ENCODE measurements at places on chromosomes 3 and 15.

DNA sequence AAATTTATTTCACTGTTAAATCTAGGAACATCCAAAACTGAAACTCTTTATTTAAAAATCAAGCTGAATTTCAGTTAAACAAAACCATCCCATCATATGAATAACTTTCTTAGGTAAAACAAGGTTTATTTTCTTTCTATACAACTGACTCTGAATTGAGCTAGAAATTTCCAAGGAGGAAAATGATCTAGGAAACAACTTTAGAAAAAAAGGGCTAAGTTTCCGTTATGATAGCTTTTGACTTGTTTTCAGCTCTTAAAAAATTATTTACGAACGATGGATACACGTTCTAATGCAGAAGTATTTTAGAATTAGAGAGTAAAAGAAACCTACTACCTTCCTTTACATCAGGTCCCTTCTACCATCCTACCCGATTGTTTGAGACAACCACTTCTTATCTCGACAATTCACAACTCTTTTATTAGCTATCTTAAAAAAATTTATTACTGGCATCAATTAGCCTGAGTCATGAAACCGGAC is 1.8 kb upstream of the IGF1R start:
- DNase-seq = no peak

DNA sequence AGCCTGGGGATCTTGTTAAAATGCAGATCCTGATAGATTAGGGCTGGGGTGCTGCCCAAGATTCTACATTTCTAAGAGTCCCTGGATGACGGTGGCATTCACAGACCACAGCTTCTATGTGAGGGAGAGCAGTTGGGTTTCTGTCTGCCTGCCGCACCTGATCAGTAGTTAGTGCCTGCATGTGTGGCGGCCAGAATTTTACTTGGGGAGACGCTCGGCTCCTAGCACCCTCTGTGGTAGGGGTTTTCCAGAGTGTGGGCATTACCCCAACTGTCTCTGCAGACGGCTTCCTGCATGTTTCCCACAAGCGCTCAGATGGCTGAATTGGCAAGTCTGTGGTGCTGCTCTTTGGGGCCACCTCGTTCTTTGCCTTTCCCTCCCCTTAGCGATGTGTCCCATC is 8.3 kb downstream of the GHRL start:
- no peak for DNase-seq

GRCh38 chr3:171459137-171459941 is 866 bp downstream of the TNIK start:
- peak; percentile 85 for DNase-seq

- DNase-seq = no peak
Measured at GRCh38 chr3:188589071-188589470, 435.1 kb downstream of the LPP start.

DNA sequence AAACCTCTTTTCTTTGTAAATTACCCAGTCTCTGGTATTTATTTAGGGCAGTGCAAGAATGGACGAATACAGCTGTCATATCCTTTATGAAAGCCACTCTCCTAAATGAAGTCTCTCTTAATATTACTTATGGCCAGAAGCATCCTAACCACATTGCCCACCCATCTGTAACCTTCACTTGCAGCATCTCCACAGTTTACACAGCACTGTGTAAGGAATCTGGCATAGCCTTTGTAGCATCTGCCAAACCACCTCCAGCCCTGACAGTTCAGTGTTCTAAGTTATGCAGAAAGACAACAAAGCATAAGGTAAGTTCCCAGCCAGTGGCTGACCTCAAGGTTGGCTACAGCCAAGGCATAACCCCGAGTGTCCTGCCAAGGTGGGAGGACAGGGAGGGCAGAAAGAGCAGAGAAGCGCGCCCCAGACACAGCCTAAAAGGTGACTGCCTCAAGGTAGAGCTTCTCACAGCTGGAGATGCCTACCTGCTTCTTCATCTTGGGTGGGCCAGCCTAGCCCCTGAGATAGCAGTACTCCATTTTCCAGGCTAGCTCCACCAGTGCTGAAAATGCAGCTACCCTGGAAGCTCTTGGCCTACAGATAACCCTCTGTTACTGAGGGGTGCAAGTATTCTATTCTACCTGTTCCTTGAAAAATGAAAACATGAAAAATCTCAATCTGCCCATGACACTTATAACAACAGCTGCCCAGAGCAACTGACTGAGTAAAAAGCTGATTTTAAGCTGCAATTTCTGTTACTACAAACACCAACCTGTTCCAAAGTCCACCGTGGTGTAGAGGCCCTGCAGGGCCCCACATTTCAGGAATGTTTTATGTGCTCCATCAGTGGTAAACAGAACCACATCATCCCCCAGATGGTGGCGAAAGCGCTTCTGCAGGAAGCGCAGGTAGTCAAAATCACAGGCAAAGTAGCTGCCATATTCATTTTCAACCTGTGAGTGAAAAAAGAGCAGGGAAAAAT is 39.3 kb downstream of the GLB1 start:
- no peak for DNase-seq

- no peak for DNase-seq
Measured at GRCh38 chr15:73650416-73651126, 17.4 kb upstream of the NPTN start.

DNA sequence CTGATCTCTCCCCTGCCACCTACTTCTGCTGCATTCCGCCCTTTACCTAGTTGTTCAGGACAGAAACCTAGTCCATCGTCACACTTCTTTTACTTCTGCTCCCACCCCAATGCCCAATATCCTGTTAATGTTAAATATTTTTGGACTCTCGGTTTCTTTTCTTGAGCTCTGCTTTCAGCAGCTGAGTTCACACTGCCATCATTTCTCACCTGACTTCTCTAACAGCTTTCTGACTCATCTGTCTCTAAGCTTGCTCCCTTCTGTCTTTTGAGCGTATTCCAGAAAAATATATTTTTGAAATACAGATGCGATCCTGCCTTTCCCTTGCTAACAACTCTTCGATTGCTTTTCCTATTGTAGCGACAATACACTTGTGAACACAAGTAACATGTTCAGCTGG is 183.4 kb downstream of the KLHL25 start:
- DNase-seq = no peak

DNA sequence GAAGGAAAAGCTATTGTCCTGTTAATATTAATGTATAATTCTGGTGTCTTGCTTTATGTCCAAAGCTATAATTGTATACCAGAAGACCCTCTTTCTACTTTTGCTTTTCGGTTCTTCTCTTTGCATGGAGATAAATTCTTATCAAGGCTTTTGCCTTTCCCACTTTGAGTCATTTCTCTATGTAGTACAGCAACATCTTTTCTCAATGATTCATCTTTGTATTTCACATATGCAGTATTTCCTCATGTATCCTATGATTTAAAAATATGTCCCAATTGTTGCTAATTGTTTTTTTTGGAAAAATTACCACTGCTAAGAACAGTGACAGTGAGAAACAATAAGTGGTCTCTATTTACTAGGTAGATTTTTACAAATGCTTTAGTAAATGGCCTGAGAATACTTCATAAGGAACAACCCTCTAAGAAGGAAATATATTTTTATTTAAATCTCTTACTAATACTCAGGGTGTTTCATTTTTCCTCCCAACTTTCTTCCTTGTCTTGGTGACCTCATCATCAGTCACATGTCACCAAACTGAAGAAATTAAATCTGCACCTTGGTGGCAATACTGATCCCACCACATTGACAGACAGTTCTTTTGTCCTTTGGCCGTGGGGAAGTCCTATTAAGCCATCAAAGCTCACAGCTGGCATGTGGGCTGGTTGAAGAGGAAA is 290.6 kb downstream of the SATB1 start:
- no peak for DNase-seq

DNA sequence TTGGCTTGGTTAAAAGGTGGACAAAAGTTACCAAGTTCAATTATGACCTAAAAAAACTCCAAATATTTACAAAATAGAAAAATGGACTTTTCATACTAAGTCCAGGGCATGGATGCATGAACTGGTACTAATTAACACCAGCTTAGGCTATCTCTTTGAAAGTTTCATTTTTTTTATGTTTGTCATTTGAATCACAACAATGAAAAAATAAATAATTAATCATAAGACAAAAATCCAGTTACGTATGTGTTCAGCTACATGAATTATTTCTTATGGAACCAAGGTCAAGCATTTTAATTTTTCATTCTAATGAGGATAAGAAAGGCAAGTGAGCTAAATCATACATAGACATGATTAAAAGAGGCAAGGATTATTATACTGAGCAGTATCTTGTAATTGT is 23.7 kb upstream of the STRIT1 start:
- DNase-seq = no peak

DNA sequence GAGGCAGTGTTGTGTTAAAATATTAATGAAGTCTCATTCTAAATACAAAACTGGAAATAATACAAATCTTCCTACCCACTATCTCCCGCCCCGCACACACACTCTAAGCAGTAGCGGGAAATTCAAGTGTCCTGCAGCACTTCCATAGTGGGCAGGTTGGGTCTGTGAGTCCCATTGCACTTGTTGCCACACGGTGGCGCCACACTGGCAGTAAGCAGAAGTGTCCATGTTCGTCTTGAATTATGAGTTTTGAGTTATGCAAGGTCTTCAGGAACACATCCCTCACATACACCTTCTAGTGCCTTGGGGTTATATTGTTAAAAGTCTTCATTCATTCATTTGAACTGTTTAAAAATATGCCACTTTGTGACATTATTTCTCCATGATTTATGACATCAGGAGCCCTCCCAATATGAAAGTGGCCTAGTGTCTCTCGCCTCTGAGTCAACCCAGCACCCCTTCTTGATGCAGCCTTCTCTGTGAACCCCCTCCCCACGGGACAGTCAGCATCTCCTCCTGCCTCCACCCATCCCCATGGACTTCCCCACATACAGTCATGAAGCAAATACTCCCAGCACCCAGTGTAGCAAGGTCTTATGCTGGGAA is 17.6 kb upstream of the CCDC174 start:
- DNase-seq = peak; percentile 18

DNA sequence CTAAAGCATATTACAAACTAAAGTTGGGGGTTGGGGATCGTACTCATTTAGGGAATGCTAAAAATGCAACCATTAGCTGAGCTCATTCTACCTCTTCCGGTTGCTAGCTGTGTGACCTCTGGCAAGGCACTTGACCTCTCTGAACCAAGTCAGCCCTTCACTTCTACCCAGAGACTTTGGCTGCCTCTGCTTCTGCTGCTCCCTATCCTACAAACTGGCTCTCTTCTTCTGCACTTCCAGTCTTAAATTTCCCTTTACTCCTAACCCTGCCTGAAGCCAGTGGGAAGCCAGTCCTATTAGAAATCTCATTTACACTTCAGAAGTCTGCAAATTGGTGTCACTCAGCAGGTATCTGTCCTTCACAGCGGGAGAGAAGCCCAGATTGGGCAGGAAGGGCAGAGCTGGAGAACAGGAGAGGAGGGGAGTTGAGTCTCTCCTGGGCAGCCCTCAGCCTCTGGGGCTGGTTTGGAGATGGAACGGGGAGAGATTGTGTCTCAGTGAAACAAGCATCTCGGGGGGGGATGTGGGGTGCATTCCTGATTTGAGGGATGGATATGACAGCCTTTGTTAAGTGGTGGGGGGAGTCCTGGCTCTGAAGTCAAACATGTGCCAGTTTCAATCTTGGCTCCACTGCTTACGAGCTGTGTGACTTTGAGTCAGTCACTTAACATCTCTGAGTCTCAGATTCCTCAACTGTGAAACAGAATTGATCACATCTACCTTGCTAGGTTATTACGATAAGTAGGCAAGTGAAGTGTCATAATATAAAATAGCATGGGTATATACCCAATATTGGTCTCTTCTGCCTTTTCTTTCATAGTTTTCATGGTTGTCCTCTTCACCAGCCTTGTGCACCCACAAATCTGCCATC is 7.8 kb upstream of the AEN start:
- DNase-seq = no peak

DNA sequence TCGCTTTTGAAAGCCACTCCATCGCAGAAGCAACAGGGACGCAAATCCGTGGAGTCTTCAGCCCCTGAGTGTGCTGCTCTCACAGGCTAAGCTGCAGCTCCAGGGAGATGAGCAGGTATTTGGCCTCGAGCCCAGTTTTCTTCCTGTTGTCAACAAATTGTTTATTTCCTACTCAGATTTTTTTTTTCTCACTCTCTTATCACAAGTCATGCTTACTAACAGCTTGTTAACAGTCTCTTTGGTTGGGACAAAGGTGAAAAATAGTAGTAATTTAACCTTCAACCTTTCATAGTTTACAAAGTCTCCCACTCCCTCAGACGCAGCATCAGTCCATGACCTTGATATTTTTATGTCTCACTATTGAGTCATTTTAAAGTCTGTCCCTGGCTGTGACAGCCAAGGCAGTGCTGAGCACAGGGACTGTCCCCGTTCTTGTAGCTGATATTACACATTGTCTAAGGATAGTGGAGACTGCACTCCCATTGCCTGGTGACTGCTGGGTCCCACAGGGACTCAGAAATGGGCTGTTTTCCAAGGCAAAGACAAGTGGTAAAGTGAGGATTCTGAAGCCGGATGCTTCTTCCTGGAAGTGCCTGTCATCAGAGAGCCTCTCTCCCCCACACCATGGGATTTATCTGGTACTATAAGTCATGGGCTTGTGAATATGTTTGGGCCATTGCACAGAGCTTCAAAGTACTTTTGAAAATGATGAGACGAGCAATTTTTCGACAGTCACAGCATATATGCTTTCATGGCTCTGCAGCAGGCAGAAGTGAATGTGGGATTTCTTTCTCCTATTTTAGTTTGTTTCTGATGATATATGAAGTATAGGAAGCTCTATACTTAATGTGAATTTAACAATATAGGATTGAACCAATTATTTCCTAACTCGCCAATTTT is 59.8 kb upstream of the UNC13C start:
- DNase-seq = no peak

GRCh38 chr3:145144361-145144760 is 1016.6 kb downstream of the PLOD2 start:
- no peak for DNase-seq

- DNase-seq = no peak
Measured at GRCh38 chr3:193932576-193932975, 203.4 kb upstream of the HES1 start.

DNA sequence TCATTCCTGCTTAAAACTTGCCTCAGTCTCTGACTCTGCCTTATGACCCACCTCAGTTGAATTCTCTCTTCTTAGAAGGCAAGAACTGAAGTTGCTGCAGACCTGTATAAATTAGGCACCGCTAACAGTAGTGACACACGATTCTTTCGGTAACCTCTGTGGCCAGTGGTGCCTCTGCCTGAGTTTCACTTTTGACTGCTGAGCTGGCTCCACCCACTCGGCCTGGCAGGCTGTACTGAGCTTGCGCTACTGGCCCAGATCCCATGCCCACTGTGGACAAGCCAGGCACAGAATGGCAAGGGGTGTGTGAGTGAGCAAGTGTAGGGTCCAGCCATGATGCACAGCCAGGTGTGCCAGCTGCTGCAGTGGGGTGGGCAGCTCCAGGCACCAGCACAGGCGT is 19.1 kb upstream of the EIF1B start:
- no peak for DNase-seq

- no peak for DNase-seq
Measured at GRCh38 chr3:17686613-17687012, 55.8 kb downstream of the TBC1D5 start.
